ENCODE measurements at places on chromosomes 7 and 10.
A peak's percentile ranks its signal among the peaks of the same experiment; 100 is the strongest.

- no peak for DNase-seq
These were observed 132.4 kb downstream of the GRM3 start for GRCh38 chr7:86776136-86776535.

GRCh38 chr7:41603985-41604384 is 98.9 kb downstream of the INHBA start:
- DNase-seq: no peak

GRCh38 chr7:112420236-112420861 is 29.9 kb upstream of the IFRD1 start:
- DNase-seq: no peak

- DNase-seq: no peak
These were observed 126.1 kb downstream of the AOAH start for GRCh38 chr7:36598054-36598674.

DNA sequence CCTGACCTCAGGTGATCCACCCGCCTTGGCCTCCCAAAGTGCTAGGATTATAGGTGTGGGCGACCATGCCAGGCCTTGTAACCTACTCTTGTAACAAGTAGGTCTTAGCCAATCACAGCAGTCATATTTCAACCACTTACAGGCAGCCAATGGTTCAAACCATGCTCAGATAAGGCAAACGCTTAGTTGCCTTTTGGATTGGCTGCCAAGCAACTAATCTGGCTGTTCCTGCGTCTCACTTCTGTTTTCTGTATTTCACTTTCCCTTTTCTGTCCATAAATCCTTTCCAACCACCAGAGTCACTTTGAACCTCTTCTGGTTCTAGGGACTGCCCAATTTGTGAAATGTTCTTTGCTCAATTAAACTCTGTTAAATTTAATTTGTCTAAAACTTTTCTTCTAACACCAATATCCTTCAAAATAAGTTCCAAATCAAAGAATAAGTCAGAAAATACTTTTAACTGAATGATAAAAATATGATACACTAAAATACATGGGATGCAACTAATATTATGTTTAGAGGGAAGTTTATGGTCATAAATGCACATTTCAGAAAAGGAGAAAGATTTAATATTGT is 19.1 kb upstream of the PRF1 start:
- no peak for DNase-seq

- no peak for DNase-seq
These were observed 4.0 kb upstream of the NKX2-3 start for GRCh38 chr10:99528494-99529441.

DNA sequence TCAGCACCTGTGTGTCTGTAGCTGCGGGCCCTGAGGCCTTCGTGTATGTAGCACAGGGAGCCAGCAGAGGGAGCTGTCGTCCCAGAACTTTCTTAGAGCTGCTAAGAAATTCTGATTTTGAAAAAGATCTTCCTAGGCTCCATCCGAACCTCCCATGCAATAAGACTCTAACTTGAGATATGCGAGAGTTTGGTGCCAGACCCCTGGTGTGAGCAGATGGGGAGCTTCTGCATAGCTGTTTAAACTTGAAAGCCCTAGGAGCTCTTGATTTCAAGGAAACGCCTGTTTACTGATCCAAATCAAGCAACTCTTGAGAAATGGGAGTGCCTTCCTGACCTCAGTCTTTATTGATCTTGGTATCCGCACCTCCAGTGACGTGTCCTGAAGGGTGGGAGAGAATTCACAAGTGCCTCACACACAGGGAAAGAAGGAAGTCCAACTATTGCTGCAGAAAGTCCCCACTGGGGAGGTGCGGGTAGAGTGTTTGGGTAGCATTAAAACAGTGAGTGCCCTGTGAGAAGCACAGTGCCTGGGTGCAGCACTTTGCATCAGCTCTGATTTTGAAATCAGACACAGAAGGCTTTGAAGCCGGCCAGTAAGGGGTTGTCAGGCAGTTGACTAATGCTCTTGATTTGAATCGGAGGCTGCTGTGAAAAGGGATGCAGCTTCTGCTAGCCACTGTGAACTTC is 66.4 kb upstream of the STRIP2 start:
- peak; percentile 86 for DNase-seq

DNA sequence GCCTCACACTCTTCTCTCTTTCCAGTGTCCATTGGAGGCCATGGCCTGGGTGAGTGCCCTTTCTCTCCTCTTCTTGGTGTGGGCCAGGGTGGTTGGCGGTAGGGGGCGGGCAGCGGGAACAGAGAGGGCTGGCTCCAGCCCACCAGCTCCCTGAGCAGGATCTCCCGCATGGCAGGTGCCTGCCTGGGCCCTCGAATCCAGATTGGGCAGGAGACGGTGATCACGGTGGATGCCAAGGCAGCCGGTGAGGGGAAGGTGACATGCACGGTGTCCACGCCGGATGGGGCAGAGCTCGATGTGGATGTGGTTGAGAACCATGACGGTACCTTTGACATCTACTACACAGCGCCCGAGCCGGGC is 13.5 kb upstream of the ATP6V1F start:
- no peak for DNase-seq

DNA sequence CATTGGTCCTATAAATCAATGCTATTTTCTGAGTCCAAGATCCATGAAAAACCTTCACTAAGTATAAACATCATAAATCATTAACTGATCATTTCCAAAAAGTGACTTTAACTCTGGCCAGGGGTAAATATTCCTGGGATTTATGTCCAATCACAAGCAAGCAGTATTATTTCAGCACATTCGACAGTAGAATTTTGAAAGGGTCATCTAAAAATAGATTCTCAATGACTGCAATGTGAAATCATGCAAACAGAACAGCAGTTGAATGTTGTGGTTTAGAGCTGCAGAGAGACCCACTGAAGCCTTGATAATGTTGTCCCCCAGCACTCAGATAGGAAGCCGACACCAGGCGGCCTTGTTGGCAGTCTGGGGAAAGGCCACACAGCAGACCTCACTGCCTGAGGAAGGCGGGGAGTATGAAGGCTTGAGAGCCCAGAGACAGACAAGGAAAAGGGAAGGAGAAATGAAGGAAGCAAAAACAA is 38.1 kb downstream of the FAM107B start:
- no peak for DNase-seq

GRCh38 chr10:43235070-43235900 is 31.6 kb downstream of the RASGEF1A start:
- DNase-seq: no peak

- DNase-seq: no peak
These were observed 27.8 kb downstream of the MRC1 start for GRCh38 chr10:17836942-17837341.

DNA sequence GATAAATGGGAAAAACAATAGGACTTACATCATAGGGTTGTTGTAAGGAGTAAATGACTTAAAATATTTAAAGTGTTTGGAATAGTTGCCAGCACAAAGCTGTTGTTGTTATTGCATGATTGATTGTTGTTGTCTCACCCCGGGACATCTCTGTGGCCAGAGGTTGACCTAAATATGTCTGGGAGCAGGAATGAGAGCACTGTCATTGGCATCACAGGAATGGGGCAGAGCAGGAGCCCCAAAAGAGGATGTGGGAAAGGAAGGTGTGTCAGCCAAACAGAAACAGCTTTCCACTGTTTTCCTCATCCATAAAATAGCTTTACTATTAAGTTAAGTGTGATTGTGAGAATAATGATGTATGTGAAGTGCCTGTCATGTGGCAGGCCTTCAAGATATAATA is 121.6 kb downstream of the TMEM168 start:
- DNase-seq: no peak

- DNase-seq: no peak
These were observed 243.1 kb downstream of the FGFR2 start for GRCh38 chr10:121355161-121355560.

GRCh38 chr10:104368381-104368780 is 14.7 kb downstream of the CFAP58 start:
- DNase-seq: no peak

DNA sequence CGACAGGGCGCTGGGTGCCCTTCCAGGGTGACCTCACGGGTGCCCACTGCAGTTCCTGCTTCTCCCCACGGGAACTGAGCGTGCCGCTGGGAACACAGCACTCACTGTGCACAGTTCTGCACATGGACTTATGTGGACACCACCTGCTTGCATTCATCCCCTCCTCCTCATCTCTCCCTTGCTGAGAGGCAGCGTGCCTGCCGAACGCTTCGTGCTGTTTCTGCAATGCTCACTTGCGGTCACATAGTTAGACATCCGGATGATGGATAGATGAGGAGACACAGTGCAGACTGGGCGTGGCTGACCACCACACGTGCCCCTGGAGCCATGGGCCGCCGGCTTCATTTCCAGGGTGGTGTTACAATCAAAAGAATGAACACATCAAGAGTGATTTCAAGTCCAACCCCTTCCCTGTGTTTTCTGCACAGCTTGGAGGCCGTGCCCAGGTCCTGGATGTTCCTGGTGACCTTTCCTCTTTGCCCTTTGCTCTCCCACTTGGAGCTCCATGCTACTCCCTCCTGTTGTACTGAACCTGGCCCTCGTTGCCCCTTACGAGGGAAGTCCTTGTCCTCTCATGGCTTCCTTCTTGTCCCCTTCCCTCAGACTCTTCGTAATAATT is 119.4 kb downstream of the VIPR2 start:
- no peak for DNase-seq

- DNase-seq: no peak
These were observed 24.4 kb downstream of the CACNA2D1 start for GRCh38 chr7:82419200-82419599.

DNA sequence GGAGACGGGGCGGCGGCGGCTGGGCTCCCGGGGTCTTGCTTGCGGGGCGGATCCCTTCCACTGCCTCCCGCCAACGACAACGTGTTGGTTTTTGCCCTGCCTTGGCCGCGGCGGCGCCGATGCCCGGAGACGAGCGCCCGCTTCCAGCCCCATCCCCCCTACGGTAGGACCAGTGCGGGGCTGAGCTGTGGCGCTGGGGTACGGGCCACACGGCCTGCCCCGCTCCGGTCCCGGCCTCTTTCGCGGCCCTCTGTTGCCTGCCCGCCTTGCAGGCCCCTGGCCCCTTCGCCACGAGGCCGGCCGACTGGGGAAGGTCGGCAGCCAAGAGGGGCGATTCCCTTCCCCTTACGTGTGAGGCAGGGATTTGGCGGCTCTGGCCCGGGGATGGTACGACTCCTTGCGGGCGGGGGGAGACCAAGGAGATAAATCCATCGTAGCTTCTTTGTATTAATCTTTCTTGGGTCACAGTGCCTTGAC is 488 bp downstream of the EIF4H start:
- peak; percentile 49 for DNase-seq

GRCh38 chr7:25360451-25360850 is 132.2 kb upstream of the NPVF start:
- DNase-seq: no peak

GRCh38 chr10:73810735-73811465 is 498 bp downstream of the NDST2 start:
- peak; percentile 70 for DNase-seq

- DNase-seq: no peak
These were observed 57.5 kb upstream of the CREB5 start for GRCh38 chr7:28354601-28355402.

GRCh38 chr10:852386-852785 is 79.1 kb downstream of the LARP4B start:
- DNase-seq: no peak

DNA sequence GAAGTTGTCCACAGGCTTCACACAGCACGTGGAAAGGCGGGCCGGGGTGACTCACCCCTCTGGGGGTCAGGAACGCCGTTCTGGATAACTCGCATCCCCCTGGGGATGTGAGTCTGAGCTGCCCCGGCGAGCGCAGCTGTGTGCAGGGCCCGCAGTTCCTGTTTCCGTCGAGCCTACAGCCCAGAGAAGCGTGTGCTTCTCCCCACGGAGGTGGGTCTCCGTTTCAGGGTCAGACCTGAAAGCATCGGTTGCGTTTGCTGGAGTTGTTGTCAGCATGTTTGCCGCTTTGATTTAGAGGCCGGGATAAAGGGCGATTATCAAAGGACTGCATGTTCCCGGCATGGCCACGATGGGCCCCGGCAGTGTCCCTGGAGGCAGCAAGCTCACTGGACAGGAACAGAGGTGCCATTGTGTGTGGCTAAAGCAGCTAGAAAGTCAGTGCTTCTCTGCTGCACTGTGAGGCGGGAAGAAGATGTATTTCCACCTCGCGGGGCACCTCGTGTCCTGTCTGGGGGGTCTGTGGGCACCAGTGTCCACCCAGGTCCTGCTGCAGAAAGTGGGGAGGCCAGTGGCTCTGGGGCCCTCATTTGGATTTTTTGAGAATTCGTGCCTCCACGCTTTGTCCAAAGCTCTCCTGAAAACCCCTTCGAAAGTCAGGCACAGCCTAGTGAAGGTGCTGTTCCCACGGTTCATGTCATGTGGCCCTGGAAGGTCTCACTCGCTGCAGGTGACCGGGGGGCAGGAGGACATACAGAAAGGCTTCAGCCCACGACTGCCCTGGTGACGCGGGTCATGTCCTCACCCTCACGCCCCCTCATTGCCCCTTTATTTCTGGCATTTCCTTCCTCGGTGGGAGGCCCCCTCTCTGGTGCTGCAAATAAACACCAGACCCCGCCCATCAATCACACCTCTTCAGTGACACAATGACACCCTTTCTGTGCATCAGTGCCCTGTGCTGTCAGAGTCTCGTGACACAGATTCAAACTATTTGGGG is 27.4 kb upstream of the GDI2 start:
- DNase-seq: no peak

DNA sequence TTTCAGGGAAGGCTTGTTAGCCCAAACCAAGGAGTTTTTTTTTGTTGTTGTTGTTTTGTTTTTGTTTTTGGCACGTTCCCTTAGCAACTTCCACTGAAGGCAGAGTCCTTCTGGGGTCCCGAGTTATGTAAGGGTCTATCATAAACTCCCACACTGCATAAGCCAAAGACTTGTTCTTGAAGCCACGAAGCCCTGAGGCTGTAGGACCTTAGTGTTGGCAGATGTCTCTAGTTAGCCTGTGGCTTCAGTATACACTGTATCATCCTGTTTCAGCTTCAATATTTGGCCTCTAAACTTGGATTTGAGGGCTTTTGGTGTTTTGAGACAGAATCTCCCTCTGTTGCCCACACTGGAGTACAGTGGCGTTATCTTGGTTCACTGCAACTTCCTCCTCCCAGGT is 13.6 kb downstream of the KPNA7 start:
- no peak for DNase-seq

DNA sequence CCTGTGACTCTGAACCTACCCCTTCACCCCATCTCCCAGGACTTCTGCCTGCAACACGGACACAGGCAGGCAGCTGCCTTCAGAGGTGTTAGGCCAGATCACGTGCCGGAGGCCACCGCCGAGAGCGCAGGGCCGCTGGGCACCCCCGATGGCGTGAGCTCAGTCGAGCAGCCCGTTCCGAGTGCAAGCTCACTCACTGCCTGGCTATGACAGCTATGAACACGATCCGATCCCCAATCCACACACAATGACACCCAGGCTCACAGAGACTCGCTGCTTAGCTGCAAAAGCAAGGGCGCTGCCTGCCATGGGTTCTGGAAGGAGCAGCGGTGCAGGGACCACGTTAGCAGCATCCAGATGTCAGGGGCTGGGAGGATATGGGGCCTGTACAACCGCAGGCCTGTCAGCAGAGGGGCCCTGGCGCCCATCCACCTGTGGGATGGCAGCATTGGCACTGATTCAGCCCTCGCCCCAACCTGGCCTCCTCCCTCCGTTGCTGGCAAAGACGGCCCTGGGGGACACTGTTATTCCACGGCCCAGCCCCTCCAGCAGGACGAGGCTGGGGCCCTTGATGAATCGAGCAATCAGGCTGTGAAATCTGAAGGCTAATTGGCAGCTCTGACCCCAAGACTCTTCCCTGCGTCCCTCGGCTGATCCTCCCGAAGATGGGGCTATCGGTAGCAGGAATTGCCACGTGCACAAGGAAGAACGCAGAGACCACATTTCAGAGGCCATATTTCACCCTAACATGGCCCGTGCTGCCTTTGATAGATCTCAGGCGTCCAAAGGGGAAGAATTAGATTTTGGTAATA is 230.1 kb downstream of the ELFN1 start:
- DNase-seq: no peak

Measured in stimulated activated CD4-positive, alpha-beta T cell treated with anti-CD3 and anti-CD28 coated beads, Interleukin-15, amount 100 ng/mL, for 24 hours (primary cell).